PC-3 (cell line): ENCODE measurements at places on chromosomes 6 and 20.

DNA sequence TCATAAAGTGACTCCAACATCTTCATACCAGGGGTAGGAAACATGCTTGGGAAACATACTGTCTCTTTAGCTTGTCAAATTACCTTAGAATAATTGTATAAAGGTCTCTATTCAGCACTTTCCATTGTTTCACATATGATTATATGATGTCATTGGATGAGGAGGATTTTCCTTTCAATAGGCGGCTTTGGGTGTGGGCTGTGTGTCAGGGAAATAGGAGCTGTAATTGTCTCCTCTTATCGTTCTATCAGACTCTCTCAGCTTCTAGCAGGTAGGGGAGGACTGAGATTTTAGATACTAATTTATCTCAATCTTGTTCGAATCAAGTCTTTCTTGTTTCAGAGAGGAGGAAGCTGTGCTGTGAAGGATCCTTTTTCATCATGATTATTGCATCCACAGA lies 179.4 kb upstream of the OLIG3 start:
- DNase-seq: no peak

GRCh38 chr6:129965096-129965495 lies 53.3 kb upstream of the L3MBTL3 start:
- no peak for DNase-seq

DNA sequence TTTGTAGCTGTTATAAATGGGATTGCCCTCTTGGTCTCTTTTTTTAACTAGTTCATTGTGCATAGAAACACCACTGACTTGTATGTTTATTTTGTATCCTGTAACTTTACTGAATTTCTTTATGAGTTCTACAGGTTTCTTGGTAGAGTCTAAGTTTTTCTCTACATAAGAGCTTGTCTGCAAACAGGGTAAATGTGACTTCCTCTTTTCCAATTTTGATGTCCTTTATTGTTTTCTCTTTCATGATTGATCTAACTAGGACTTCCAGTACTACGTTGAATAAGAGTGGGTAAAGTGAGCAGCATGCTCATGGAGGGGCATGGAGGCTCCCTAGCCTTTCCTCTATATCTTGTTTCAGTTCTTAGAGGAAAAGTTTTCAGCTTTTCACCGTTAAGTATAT lies 3.0 kb upstream of the WFDC10A start:
- no peak for DNase-seq

- no peak for DNase-seq
Observed at GRCh38 chr6:34347303-34347702, 45.2 kb downstream of the NUDT3 start.

DNA sequence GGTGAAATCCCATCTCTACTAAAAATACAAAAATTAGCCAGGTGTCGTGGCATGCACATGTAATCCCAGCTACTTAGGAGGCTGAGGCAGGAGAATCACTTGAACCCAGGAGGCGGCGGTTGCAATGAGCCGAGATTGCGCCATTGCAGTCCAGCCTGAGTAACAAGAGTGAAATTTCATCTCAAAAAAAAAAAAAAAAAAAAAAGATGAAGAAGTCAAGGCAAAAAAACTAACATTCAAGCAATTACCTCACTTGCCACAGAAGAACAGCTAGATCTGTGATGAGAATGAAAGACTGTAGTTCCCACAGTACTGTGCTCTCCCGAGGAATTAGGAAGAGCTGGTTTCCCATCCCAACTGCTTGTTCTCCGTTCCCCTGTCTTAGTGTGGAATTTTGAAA lies 144.7 kb upstream of the ECI2 start:
- no peak for DNase-seq
